MM.1S (cell line): ENCODE measurements at places on chromosomes 1 and 21.

GRCh38 chr1:180156201-180156600, 1.5 kb downstream of the QSOX1 start:
- H3K27me3 ChIP-seq: peaks cover 5% of the 10 kb centered on the region; the same call in 1 of the 2 replicates
- no peaks in the 10 kb centered on the region for H3K36me3 ChIP-seq
- H3K4me1 ChIP-seq: peaks cover 12% of the 10 kb centered on the region
- no peak for DNase-seq
- no peak overlapping the region for H3K27ac ChIP-seq

DNA sequence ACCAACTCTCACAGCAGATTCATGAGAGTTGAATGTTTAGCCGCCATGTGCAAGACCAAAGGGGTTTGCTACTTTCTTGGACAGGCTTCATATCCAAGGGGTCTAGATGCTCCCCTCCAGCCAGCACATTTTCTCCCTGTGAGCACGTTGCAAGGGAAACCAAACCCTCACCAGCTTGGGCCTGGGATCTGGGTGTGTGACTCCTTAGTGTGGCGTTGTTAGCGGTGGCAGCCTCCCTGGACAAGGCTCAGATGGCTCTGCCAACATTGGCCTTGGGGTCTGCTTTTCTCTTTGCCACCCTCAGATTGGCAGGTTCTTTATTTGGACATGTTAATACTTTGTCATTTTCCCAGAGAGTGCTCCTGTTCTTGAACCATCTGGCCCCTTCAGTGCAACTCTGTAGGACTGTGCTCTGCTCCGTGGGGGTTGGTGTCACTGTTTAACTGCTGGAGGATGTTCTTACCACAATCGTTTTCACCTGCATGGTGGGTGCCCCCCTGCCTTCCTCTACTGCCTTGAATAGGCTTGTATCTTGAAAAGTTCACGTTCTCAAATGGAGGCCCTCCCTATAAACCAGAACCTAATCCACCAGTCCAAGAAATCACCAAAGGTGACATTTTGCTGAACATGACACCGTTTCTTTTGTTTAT, 13.4 kb downstream of the ABCG1 start:
- no peak overlapping the region for H3K4me3 ChIP-seq
- peaks cover 69% of the 10 kb centered on the region for H3K4me1 ChIP-seq
- H3K27me3 ChIP-seq: peaks cover 20% of the 10 kb centered on the region

- H3K27me3 ChIP-seq: peaks cover 23% of the 10 kb centered on the region; the same call in 1 of the 2 replicates
- H3K36me3 ChIP-seq: no peaks in the 10 kb centered on the region
- H3K4me3 ChIP-seq: no peak overlapping the region
- DNase-seq: no peak
- H3K27ac ChIP-seq: no peak overlapping the region
- H3K4me1 ChIP-seq: no peaks in the 10 kb centered on the region
These were observed 59.5 kb downstream of the NAV1 start for GRCh38 chr1:201598396-201598795.

GRCh38 chr1:56948403-56949023, 17.3 kb downstream of the C8B start:
- H3K4me1 ChIP-seq: no peaks in the 10 kb centered on the region
- DNase-seq: no peak
- no peak overlapping the region for H3K4me3 ChIP-seq
- H3K27ac ChIP-seq: no peak overlapping the region
- no peaks in the 10 kb centered on the region for H3K36me3 ChIP-seq
